ENCODE measurements at places on chromosomes 1 and 21.

GRCh38 chr1:195851016-195851601 is 757.1 kb downstream of the KCNT2 start:
- DNase-seq, result no peak

DNA sequence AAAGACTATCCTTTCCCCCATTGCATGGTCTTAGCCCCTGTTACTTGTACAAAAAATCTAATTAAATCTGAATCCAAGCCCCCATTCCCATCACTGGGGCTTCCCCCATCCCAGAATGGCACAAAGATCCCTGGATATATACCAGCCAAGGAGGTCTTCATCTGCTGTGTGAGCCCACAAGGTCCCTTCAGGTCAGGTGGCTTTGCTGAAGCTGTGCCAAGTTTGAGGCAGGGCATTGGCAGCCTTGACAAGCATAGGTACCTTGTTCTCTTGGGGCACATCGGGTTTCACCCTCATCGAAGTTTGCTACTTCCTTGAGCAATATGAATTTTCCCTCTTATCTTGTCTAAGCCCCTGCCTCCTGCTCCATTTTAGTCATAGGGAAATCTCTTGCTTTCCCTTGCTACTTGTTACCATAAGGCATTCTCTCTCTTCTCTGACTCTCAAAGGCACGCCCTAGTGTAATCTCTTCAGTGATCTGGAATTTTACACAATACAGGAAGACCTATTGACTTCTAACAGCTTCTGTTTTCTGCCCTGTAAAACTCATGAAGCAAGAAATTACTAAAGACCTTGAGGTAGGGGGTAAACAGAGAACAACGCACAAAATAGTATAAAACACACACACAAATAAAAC is 71.4 kb upstream of the COG2 start:
- DNase-seq, result no peak

DNA sequence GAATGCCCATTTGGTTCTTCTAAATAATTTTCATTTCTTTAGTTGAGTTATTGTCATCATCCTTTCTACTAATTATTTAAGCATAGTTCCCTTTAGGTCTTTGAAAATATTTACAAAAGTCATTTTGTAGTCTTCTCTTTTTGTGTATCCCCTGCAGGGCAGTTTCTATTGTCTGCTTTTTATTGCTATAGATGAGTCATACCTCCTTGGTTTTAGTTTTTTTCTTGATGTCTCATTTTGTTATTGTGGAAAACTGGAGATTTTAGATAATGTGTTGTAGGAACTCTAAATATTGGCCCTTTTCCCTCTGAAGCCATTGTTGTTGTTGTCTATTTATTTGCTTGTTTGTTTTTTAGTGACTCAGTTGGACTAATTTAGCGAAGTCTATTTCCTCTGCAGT is 387.9 kb downstream of the NUF2 start:
- no peak for DNase-seq

GRCh38 chr1:24544239-24544638 is 11.6 kb upstream of the NCMAP start:
- DNase-seq, result no peak

- DNase-seq, result no peak
These were observed 45.4 kb downstream of the SKI start for GRCh38 chr1:2273401-2274090.

DNA sequence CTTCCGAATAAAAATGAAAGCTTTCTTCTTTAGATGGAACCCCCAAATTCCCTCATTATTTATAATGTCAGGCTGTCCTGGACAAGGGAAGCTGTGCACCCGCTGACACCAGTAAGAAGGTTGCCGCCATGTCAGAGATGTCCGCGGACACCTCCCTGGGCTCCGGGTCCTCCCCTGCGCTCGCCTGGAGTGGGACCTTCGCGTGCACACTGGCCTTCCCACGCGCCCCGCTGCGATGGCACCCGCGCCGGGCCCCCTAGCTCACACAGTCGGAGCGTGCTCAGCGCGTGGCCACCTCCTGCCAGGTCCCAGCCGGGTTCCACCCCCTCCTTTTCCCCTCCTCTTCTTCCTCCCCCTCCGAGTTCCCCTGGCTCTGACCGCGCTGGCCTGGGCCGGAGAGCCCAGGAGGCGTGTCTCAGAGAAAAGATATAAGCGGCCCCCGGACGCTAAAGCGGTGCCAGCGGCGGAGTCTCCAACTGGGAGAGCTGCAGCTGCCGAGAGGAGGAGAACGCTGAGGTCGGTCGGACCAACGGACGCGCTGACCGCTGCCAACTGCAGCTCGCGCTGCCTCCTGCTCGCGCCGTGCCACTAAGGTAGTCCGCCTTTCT is at the start of gene G0S2:
G0S2 (plus strand) TSS at position 456 of the 608 bp plus-strand sequence. CDS start 273 bp downstream, outside the sequence.
- peak; percentile 45 for DNase-seq

- DNase-seq, result no peak
These were observed 31.0 kb upstream of the TGFBR3 start for GRCh38 chr1:91916811-91917460.

DNA sequence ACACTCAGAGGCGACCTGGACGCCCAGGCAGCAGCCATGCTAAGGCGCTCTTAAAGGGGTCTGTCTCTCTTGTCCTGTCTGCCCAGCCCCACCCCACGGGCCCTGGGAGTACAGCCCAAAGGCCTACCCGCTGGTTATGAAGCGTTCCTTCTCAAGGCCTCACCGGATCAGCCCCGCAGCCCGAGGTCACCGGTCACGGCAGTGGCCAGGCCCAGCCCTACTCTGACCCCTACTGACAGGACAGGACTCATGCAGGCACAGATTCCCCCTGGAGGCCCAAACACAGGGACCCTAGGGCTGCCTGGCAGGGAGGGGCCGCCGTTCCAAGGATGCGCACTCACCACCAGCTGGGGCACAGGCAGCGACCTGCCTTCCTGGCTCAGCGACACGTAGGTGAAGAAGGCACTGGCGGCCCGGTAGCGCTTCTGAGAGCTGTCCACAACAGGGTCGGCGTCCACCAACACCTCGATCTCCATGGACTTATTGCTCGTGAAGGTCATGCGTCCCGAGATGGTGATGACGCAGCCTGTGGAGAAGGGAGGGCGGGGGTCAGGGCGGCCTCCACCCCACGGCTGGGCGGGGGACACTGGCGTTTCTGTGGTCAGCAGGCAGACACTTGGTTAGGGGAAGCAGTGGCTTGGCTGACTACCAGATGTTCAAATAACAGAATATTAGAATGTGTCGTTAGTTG is 20.0 kb upstream of the GPR153 start:
- DNase-seq, result no peak

GRCh38 chr1:18643154-18644012 is 12.7 kb downstream of the PAX7 start:
- no peak for DNase-seq

DNA sequence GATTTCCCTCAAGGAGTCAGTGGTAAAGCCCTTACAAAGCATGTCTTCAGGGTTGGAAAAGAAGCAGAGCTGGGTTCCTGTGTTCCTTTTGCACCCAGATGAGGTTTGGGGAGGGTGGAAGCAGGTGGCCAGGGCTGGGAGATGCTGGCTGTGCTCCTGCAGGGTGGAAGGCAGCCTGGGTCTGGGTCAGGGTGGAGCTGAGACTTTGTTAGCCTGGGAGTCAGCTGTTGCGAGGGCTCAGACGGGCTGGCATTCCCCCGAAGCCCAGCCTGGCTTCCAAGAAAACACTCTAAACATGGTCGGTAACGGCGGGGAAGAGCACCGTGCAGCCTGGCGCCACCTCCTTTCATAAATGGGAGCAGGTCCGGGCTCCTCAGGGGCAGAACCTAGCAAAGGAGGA is 43.7 kb upstream of the EPS8L3 start:
- no peak for DNase-seq

- no peak for DNase-seq
These were observed 7.0 kb downstream of the PCP4 start for GRCh38 chr21:39874206-39874605.

DNA sequence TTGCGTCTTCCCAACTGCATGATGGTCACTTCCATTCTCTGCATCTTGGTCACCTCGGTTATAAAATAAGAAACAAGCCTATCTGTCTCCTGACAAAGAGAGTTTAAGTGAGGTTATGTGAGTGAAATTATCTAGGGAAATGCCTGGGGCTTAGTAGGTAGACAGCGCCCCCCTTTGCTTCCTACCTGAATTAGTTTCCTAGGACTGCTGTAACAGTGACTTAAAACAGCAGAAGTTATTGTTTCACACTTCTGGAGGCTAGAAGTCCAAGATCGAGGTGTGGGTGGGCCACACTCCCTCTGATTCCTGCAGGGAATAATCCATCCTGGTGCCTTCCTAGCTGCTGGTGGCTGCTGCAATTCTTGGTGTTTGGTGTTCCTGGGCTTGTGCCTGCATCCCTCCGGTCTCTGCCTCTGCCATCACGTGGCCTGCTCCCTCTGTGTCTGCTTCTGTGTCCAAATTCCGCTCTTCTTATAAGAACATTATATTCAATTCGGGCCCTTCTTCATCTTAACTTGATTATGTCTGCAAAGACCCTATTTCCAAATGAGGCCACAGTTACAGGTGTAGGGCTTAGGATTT is 92.6 kb downstream of the IGSF21 start:
- no peak for DNase-seq

GRCh38 chr21:44349847-44350772 is 3.3 kb upstream of the TRPM2 start:
- no peak for DNase-seq

DNA sequence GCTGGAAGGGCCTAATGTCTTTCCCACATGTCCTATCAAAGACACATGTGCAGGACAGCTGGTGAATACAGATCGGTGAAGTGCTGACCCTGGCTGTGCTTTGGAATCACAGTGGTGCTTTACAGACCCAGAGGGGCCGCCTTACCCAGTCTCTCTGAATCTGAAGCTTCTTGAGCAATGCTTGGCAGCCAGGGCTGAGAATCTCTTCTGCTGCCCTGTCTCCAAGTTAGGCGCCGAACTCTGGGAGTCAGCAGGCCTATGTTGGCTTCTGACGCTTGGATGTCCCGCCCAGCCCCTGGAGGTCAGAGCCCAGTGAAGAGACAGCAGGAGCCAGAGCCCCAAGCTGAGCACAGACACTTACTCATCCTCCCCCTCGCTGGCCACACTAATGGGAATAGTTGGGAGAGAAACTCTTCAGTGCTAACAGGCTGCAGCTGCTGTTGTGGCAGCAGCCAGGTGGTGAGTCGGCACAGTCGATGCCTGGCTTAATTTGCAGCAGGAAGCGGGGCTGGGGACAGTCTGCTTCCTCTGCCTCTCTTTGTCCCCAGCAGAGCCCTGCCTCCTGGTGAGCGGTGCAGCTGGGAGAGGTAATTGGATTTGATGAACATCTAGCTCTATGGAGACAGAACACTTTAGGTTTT is 68.1 kb downstream of the URB2 start:
- no peak for DNase-seq

- DNase-seq, result no peak
These were observed 29.8 kb upstream of the NLRP3 start for GRCh38 chr1:247386217-247386616.

DNA sequence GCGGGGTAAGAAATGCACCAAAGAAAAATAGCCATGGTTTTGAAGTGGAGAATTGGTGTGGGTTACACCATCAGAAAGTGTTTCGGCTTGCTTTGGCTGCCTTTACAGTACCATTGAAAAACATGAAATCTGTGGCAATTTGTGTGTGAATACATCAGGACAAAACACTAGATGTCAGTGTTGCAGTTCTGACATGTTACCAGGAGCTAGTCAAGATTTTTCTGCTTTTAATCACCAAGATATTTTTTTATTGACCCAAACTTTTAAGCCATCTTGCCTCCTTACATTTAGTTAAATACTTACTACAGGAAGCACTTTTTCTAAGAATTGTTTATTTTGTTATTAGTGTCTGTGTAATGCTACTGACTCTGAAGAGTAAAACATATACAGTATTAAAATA is 14.3 kb downstream of the RRP15 start:
- DNase-seq, result no peak

DNA sequence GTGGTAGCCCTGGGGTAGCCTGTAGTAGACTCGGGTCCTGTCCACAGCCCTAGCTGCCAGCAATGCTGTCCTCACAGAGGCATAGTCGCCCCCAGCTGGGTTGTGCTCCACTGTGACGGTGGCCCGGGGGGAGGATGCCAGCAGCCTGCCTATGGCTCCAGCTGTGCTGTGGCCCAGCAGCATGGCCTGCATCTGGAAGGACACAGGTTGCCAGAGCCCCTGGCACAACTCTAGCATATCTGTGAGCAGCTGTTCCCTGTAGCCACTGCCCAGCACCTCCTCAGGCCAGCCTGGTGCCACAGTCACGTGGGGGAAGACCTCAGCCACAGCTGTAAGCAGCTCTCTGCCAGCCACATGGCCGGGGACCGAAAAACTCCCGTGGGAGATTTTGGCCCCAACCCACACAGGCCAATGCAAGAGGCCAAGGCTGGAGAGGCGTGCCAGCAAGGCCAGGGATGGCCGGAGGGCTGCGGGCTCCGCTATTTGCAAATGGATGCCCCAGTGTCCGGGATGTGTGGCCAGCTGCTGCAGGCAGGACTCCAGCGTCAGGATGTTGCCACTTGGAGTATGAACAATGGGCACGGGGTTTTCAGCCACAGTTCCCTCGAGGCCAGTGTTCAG is 13.9 kb downstream of the FAM151A start:
- DNase-seq, result no peak

DNA sequence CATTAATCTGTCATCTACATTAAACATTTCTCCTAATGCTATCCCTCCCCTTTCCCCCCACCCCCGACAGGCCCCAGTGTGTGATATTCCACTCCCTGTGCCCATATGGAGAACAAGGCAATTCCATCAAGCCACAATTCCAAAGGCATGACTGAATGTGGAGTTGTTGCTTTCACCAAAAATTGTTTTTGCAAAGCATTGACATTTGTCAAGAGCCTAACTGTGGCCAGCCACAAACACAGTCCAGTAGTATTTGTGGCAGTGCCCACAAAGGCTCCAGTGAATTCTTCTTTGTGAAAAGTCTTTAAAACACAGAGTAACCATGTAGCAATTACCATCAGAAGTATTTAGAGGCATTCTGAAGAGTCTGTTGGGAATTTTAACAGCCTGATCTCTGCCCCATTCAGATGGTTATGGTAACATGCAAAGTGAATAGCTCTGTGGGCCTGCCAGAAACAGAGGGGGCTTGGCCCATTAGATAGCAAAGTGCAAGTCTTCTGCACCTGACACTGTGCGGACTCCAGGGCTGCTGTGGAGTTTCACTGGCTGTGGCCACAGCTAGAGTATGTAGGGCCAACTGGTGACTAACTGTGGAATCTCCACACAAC is 11.6 kb upstream of the LRRC53 start:
- no peak for DNase-seq

DNA sequence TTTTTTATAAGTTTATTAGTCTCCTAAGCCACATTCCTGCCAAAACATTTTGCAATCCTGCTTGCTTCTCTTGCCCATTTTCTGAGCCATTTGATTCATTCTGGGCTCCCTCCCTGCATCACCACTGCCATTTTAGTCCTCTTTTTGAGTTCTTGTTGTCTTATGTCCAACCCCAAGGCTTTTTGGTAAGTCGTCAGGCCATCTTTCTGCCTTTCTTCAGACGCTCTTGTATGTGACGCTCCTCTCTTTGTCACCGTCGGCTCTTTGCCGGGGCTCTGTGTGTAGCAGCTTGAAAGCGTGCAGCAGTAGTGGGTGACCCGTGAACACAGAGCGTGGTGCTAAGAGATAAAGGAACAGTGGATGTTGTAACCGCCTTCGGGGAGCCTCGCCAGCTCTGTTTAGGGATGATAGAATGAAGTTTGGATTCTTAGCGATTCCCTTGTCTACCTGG is 14.6 kb downstream of the HUNK start:
- no peak for DNase-seq

- DNase-seq, result no peak
These were observed 28.6 kb downstream of the PTPRU start for GRCh38 chr1:29264773-29265389.

Data from activated T-helper 9 cell treated with anti-CD3 and anti-CD28 coated beads, Interleukin-2, amount 50 U/mL, for 16 hours (primary cell).